Dorsolateral prefrontal cortex (tissue), 122 donors: ENCODE measurements at places on chromosomes 16 and 17.

- no peak for DNase-seq
These were observed 85.1 kb downstream of the RGS9 start for GRCh38 chr17:65222214-65222738.

- DNase-seq = no peak
These were observed 59.5 kb upstream of the CACNG4 start for GRCh38 chr17:66904760-66905624.

GRCh38 chr16:58292886-58293285 lies 1.9 kb downstream of the PRSS54 start:
- no peak for DNase-seq

DNA sequence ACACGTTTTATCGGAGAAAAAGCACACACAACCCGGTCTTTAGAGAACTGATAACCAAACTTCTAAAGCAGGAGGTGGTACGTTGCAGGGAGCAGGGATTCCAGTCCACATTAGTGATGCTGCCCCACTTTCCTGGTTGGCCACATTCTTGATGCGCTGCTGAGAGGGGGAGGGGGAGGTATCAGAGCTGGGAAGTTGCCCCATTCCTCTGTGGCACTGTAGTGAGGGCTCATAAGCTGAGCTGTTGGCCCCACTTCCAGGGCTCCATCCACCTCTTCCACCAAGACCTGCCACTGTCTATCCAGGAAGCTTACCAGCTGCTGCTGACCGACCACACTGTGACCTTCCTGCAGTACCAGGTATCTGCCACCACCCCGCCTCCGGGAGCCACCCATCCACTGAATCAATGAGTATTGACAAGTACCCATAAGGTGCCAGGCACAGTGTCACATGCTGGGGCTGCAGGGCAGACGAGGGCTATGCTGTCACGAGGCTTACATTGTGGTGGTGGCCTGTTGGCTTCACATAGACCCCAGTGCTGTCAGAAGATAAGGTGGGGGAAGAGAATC lies 1.1 kb downstream of the TSEN54 start:
- no peak for DNase-seq
